ENCODE measurements at places on chromosomes 7 and 10.
A peak's percentile ranks its signal among the peaks of the same experiment; 100 is the strongest.

GRCh38 chr7:21572331-21573313 lies 29.8 kb downstream of the DNAH11 start:
- no peak for DNase-seq

DNA sequence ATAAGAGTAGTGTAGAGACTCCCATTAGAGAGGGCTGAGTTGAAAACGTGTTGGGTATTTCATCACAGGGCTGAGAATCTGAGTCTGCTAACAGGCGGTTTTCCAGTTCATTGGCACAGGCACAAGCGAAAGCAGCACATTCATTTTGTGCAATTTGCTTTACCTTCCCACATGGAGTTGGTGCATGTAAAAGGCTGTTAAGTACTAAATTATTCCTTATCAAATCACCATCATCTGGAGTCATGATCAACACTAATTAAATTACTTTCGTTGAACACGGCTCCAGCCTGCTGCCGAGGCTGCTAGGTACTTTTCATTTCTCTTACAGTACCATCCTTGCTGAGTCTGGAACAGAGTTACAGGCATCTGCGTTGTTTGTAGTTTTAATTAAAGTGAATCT lies 43.8 kb downstream of the ETV1 start:
- no peak for DNase-seq

GRCh38 chr7:121180436-121181063 lies 148.2 kb upstream of the WNT16 start:
- no peak for DNase-seq

DNA sequence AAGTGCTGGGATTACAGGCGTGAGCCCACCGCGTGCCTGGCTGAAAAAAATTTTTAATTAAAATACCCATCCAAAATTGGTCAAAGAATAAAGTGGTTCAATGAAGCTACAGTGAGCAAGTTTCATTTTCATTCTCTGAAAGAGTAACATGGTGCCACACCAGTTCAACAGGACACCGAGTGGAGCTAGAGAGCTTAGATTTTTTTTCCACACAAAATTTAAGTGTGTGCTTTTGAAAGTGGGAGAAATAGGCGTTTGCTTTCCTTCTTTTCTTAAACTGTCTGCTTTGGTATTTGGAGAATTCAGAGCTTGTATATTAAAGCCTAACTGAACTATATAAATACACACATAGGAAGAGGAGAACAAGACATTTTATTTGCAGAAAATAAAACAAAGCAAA lies 43.4 kb downstream of the BPGM start:
- DNase-seq, result no peak

- DNase-seq, result no peak
Measured at GRCh38 chr10:29610876-29611647, 23.7 kb downstream of the SVIL start.

- peak; percentile 83 for DNase-seq
Measured at GRCh38 chr7:147245274-147245673, 1128.7 kb downstream of the CNTNAP2 start.

DNA sequence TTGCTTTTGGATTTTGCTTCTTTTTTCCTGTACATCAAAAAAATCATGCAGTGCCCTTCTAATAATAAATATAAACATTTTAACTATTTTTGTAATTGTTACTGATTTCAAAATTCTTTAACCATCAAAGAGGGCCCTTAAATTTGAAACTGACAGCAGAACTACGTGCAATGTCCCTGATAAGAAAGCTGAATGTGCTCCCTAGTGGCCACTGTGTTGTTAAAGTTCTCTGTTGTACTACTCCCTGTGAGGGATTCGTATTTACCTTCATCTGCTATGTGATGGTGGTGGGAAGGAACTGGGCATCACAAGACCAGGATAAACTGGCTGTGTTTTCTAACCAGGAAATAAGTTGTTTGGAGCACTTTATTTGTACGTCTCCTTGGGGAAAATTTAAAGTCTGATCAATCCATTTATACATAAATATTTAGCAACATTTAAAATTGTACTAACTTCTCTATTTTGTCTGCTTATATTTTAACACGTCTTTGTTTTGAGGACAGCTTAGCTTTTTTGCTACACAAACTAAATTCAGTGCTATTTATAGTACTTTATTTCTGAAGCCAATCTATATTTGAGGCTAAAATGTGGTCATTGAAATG lies 322.4 kb downstream of the HGF start:
- DNase-seq, result peak; percentile 84

- DNase-seq, result no peak
Measured at GRCh38 chr10:26790221-26790995, 70.3 kb downstream of the ABI1 start.

DNA sequence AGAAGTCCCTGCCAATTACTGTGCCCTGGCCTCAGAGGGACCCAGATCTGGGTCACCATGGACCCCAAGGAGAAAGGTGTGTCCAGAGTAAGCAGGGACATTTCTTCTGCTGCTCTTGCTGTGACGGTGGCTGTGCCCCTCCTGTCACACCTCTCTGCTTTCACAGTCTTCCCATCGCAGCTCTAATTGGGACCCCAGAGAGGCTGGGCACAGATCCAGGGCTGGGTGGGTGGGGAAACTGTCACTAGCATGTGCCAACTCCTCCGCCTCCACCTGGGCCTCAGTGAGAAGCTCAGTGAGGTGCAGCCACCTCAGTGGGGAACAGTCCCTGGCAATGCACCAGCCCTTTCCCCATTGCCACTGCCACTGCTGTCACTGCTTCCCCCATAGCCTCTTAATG lies 37.3 kb upstream of the ADCYAP1R1 start:
- DNase-seq, result no peak
